ENCODE measurements at places on chromosomes 6 and 20.

GRCh38 chr6:17392978-17393891 is at the start of gene CAP2:
TSS of gene CAP2 (plus strand) at chr6:17393595. CDS start at chr6:17421556, 27,961 bp downstream.
- DNase-seq = no peak

DNA sequence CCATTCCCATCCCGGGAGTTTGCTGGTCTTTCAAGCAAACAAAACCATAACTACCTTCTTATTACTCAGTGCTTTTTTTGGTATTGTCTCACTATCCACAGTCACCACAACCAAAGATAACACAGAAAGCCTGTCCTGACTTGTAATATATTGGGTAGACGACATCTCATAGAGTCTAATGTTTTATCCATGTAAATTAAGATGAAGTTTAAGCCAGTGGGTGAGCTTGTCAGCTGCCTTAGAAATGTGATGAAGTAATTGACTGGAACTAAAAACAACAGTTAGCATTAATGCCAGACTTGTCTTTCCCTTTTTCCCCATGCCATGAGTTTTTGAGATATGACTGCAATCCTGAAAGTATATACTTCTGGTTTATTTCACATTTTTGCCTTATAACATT is 282.7 kb upstream of the PRDM1 start:
- DNase-seq = no peak

DNA sequence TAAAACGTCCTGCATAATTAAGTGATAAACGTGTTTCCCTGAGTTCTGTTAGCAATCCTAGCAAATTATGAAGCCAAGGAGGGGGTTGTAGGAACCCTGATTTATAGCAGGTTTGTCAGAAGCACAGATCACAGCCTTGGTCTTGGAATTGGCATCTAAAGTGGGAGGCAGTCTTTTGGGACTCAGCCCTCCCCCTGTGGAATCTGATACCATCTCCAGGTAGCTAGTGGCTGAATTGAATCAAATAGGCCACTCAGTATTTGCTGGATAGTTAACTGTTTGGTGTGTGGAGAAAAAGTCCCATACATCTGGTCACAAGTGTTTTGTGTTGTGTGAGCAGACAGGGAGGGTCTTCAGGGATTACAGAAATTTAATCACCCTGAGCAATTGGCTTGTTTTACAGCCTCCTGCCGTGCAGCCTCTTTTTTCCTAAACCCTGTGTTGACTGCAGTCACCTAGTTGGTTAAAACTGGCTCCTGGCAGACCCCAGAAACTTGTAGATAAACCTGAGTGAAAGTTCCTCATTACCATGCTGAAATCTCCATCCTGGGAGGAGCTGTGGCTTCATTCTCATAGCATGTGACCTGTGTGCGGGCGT is 19.0 kb upstream of the KIFC1 start:
- DNase-seq = no peak

GRCh38 chr20:45206725-45207124 is at the start of gene SEMG1:
TSS of gene SEMG1 (plus strand) at chr20:45207033. CDS start at chr20:45207054, 21 bp downstream.
- DNase-seq = no peak

GRCh38 chr20:51594236-51595057 is 51.9 kb upstream of the NFATC2 start:
- no peak for DNase-seq

DNA sequence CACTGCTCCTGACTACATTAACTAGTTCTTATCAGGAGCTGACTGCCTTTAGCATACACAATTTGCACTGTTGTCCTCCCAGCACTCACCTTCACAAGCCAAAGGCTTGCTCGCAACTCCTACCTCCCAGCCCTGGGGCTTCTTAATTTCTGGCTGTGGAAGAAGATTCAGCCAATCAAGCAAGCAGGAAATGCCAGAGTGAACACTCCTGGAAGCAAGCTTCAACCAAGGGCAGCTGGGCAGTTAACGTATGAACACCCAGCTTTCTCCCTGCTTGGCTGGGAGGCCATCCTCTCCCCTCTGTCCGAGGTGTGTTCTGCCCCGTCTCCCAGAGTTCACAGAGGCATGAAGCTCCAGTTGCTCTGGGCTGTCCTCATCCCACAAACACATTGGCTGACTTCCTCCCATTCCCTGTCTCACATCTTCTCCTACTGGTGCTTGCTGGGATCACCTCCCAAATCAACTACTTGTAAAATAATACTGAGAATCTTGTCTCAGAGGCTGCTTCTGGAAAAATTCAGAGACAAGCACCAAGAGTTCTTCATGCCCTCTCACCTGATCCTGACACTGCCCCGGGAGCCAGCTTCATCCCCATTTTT is 15.3 kb upstream of the SRSF6 start:
- no peak for DNase-seq

GRCh38 chr6:35083507-35083906 is 57.6 kb downstream of the TCP11 start:
- no peak for DNase-seq

GRCh38 chr6:113853252-113853651 is 3.9 kb upstream of the MARCKS start:
- DNase-seq = no peak
